ENCODE measurements at places on chromosomes 5 and 9. TPM values are rescaled to one million over a fixed set of nuclear protein-coding genes. Genes with fewer than 3 reads are reported as not detected.
A peak's percentile ranks its signal among the peaks of the same experiment; 100 is the strongest.

DNA sequence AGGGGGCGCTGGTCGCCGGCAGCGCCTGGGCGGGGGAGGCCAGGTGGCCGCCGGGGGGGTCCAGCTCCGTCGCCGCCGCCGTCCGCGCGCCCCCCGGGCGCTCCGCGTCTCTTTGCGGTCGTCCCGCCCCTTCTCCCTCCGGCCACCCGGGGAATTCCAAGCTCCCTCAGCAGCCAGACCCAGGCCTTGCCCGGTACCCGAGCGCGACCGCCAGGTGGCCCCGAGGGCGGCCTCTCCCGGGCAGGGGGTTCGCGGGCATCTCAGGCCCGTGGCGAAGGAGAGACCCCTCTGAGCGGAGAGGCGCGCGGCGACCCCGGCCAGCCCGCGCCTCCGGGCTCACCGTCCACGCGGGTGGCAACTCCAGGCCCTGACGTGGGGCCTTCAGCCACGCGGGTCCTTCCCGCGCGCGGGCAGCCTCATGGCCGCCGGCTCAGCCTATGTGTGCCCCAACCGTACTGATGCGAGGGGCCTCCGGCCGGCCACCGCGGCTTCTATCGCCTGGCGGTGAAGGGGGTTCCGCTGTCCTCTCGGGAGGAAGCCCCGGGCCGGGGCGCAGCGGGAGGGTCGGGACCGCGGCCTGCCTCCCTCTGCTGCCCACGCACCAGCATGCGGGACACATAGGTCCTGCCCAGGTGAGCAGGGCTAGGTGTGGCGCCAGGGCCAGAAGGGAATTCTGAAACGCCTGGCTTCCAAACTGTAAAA is 529 bp upstream of the NRARP start:
- no peak for DNase-seq

Gene SH3GLB2
- 43.2 TPM for total RNA-seq

DNA sequence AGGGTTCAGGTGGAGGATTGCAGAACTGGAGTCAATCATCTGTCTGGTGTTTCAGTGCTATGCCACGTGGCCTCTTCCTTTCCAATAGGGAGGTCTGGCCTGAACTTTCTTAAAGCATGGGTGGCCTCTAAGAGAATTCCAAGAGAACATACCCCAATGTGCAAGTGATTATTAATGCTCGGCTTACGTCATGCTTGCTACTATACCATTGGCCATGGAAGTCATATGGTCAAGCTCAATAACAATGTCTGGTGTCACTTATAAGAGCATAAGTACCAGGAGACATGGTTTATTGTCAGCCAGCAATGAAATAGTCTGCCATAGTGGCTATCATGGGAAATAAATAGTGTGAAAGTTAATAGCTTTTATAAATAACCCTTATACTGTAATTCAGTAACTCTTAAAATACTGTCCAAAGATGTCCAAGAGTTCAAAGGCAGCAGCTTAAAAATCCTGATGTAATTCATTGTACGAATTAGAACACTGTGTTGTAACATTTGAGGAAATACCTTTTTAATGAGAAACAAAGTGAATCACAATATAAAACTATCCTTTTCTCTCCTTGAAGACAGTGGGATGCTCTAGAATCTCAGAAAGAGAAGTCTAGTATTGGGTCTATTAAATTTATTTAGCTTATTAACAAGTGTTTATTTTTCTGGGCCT is 355.4 kb upstream of the PRR16 start:
- DNase-seq, result no peak

GRCh38 chr5:54529565-54529964 is 12.0 kb downstream of the SNX18 start:
- no peak for DNase-seq

DNA sequence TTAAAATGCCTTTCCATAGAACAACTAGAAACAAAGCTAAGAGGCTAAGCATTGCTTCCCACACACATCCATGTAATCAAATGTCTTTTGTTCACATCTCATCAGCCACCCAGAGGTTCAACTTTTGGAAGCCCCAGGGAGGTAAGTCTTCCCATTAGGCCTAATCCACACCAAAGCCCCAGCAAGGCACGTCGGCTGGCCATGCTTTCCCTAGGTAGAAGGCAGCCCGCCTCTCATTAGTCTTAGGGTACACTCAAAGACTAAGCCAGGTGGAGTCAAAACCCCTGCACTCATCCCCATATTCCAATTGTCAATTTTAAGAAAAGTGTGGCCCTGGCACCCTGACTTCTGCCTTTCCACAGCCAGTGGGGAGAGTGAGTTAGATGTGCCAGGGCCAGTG is 87.9 kb downstream of the ATPSCKMT start:
- DNase-seq, result no peak

Gene PCDHGA8
- total RNA-seq, result not detected

Gene GTF3C5
- 86.8 TPM for total RNA-seq

Gene CCDC192
- not detected for total RNA-seq

DNA sequence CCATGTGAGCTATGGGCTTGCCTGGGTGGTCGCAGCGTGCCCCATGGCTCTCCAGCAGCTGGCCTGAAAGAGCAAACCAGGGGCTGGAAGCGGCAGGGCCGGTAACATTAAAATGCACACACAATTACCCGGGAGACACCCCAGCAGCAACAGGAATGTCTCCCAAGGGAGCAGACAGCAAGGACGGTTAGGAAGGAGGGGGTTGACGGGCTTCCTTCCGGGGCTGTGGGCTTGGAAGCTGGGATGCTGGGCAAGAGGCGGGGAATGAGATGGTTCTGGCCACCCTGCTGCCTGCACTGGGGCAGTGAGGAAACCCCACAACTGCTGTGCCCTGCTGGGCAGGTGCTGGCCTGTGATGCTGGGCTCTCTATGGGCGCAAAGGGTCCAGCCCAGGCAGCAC is 71.8 kb upstream of the ADAMTS2 start:
- no peak for DNase-seq

DNA sequence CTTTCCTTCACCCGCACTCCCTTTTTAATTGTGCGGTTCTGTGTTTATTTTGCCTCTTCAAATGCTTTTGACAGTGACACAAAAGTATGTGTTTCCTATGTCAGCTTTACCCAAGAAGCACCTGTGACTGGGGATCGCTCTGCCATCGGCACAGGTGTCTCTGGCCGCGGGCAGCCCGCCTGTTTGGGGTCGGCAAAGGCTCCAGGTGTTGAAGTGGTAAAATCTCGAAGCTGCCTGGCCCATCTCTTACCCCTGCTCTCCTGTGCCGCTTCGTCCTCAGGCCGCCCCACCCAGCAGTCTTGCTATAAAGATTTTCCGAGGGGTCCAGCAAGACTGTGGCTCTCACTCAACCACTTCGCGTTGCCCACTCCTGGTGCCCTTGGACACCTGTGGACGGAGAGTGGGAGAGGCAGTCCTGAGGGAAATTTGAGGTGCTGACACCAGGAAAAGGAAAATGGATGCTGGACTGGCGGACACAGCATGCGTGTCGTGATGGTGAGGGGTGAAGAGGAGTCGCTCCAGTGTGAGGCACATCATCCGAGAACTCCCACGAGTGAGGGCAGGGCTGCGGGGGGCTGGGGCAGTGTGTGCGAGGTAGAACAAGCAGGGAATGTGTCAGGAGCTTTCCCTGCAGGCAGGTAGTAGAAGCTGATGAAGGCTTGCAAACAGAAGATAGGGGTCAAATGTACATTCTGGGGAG is 29.1 kb upstream of the CEP72 start:
- no peak for DNase-seq

DNA sequence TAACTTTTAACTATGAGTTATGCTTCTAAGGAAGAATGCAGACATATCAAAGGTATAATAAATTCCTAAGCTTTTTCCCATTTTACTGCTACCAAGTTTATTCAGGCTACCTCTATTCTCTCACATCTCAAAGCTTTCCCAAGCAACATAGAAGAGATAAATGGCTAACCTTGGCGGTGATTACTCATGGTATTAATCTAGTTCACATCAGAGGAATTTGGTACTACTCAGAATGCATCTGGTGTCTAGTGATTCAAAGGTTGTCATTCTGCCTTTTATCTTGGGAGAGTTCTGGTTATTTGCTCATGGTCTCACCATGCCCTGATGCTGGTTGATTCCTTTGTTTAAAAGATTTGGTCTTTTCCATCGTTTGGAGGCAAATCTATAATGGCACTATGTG is 182.7 kb downstream of the TAF11L14 start:
- DNase-seq, result no peak

- DNase-seq, result no peak
Observed at GRCh38 chr5:52580921-52581320, 206.8 kb upstream of the ITGA1 start.

DNA sequence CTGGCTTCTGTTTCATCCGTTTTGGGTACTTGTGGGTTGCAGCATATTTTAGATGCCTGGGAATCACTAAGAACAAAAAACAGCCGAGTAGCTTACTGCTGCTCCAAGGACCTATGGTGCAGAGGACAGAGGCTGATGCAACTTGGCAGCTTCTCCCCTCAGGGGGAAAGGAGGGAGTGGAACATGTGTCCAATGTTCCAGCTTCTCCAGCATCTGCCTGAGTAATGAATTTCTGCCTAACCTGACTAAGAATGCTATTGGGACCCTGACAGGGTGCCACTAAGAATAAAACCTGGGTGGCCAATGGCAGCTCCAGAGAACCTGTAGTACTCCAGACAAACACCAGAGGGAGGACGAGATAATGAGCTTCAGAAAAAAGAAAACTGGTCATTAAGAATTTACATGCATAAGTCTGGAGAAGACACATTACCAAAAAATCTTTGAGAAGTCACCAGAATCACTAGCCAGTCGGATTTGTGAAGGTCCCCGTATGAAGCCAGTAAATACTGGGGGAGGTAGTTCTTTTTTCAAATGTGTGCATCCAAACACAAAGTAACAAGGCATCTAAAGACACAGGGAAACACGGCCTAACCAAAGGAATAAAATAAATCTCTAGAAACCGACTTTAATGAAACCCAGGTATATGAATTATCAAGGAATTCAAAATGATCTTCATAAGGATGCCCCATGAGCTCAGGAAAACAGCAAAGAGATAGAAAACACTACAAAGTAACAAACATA is 293.5 kb downstream of the HINT1 start:
- DNase-seq, result peak; percentile 23

- DNase-seq, result no peak
Observed at GRCh38 chr9:15572200-15572770, 19.4 kb downstream of the CCDC171 start.

Gene RGS14
- total RNA-seq, result 62.3 TPM

Gene PCDHB14
- 0.08 TPM for total RNA-seq

DNA sequence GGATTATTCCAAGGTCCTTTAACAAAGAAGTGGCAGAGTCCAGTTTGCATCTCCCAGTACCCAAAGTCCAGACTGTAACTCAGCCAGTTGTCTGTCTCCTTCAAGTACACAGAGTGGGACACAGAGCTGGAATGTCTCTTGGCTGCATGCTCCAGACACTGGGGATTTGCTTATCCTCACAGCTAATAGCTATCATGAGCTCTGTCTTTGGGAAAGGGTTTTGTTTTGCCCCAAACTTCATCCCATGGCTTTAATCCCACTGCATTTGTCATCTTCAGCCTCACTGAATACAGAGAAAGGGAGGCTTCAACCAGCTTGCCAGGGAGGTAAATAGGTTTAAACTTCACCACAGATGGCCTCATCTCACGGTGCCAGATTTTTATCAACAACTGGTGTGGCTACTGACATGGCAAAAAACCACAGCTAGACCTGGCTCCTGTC is 412.2 kb upstream of the SLC24A2 start:
- no peak for DNase-seq

Gene HSPB3
- not detected for total RNA-seq

DNA sequence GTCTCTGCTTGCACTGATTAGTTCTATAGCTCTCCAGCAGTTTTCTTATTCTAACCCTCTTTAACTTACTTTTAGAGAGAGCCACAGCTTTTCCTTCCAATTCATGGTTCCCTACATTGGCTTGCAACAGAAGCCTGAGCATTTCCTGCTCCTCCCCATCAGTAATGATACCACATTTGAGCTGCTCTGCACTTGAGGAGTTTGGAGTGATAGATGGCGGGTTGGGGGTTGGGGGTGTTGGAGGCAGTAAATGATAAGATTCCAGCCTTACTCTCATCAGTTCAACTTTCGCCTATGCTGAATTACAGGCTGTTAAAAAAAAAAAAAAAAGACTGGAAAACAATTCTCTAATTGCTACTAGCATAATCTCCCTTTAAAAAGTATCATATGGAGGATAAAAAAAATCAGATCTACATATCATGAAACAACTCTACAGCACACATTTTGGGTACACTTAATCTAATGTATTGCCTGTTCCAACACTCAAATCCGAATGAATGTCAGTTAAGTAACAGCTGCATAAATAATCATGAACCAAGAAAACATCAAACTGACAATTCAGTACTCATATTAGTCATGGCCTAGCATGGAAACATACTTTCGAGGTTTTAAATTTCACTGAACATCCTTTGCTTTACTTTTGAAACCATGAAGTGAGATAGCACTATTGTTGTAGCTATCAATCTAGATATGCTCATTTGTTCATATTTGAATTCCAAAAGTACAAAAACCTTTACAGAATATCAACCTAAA is 224.7 kb downstream of the NFIB start:
- DNase-seq, result no peak

DNA sequence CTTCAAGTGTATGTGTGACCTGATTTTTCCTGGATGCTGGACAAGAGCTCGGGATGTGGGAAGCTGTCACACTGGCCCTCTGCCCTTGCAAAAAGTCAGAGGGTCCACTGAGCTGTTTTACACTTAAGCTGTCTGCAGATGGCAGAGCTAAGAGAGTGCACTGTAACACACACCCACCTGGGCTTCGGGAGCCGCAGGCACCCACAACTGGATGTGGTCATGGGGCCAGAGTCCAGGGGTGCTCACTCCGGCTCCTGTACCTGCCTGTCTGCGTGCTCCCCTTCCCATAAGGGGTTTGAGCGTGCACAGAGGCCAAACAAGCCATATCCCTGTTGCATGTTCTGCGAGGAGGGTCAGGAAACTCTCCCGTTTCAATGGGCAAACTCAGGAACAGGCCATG is 82.5 kb downstream of the LRRC70 start:
- no peak for DNase-seq

Gene CARTPT
- not detected for total RNA-seq

- no peak for DNase-seq
Observed at GRCh38 chr5:131763968-131764367, 32.8 kb downstream of the FNIP1 start.

Gene HCN1
- not detected for total RNA-seq

GRCh38 chr5:459562-460272 is 16.7 kb downstream of the EXOC3 start:
- no peak for DNase-seq

DNA sequence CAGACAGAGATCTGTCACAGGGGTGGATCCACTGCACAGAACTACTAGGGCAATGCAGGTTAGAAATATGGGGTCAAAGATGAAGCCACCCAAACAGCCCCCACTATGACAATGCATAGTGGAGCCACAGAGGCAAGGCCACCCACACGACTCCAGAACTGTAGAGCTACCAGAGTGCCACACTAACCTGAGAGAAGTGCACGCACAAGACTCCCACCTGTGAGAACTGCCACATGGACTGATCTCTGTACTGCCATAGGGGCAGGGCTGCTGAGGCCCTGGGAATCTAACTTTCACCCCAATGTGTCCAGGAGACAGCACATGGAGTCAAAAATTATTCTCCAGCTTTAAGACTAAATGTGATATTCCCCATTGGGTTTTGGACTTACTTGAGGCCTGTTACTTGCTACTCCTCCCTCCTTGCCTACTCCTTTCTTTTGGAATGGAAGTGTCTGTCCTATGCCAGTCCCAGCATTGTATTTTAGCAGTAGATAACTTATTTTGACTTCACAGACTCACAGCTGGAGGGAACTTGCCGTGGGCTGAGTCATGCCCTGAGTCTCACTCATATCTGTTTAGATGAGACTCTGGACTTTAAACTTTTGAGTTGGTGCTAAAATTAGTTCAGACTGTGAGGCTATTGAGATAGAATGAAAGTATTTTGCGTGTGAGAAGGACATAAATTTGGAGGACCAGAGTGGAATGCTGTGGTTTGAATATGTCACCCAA is 853.3 kb downstream of the MAT2B start:
- no peak for DNase-seq
